ENCODE measurements at places on chromosomes 16 and 17. TPM values are rescaled to one million over a fixed set of nuclear protein-coding genes. Genes with fewer than 3 reads are reported as not detected.

The C17orf50 gene
- not detected for polyA plus RNA-seq

The NDRG4 gene
- 93.9 TPM for polyA plus RNA-seq

The GAST gene
- polyA plus RNA-seq = not detected

The NPIPB9 gene
- polyA plus RNA-seq = 0.36 TPM

The KRTAP2-1 gene
- polyA plus RNA-seq = not detected

The IRX6 gene
- polyA plus RNA-seq = not detected

The PIRT gene
- polyA plus RNA-seq = not detected

The LCAT gene
- 32.5 TPM for polyA plus RNA-seq

The ARL6IP1 gene
- polyA plus RNA-seq = 204 TPM

The EFNB3 gene
- polyA plus RNA-seq = 2.9 TPM

The SSTR5 gene
- 0.52 TPM for polyA plus RNA-seq

The CDRT15 gene
- not detected for polyA plus RNA-seq

The SLC6A4 gene
- polyA plus RNA-seq = 0.18 TPM

The ELMO3 gene
- 4.1 TPM for polyA plus RNA-seq

The CD300LB gene
- polyA plus RNA-seq = not detected

The MPV17L gene
- polyA plus RNA-seq = 0.06 TPM

The IFT20 gene
- 19.2 TPM for polyA plus RNA-seq

The TPSG1 gene
- not detected for polyA plus RNA-seq

The EXOC7 gene
- polyA plus RNA-seq = 104 TPM

The EFCAB5 gene
- 0.04 TPM for polyA plus RNA-seq

The TAC4 gene
- 0.27 TPM for polyA plus RNA-seq

The GCGR gene
- polyA plus RNA-seq = not detected

The FTO gene
- 41.9 TPM for polyA plus RNA-seq
